Stimulated activated CD4-positive, alpha-beta T cell treated with anti-CD3 and anti-CD28 coated beads, Interleukin-2, amount 100 ng/mL, for 4 hours (primary cell): ENCODE measurements at places on chromosomes 16 and 17.

DNA sequence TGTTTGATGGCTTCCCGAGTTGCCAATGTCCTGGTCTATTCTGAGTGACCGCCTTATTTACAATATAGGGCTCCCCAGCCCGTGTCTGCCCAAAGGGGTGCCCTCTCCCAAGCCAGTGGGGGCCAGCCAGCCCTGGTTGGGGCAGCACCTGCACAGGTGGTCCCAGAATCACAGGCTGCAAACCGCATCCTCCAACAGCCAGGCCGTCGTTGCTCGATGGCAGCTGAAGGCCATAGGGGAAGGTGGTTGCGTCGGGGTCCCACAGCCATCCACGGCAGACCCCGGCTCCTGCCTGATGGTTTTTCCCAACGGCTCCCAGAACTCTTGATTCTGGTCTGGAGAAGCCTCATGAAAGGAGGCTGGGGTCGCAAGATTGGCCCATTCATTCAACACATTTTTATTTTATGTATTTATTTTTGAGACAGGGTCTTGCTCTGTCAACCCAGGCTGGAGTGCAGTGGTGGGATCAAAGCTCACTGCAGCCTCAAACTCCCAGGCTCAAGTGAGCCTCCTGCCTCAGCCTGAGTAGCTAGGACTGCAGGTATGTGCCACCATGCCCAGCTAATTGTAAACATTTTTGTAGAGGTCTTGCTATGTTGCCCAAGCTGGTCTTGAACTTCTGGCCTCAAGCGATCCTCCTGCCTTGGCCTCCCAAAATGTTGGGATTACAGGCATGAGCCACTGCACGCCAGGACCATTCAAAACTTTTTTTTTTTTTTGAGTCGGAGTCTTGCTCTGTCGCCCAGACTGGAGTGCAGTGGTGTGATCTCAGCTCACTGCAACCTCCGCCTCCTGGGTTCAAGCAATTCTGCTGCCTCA is 79.0 kb upstream of the TOB1 start:
- DNase-seq, result no peak

- no peak for DNase-seq
Measured at GRCh38 chr17:42913522-42913921, 12.9 kb downstream of the G6PC1 start.

GRCh38 chr17:50100921-50101345 is 5.8 kb downstream of the PDK2 start:
- DNase-seq, result no peak

DNA sequence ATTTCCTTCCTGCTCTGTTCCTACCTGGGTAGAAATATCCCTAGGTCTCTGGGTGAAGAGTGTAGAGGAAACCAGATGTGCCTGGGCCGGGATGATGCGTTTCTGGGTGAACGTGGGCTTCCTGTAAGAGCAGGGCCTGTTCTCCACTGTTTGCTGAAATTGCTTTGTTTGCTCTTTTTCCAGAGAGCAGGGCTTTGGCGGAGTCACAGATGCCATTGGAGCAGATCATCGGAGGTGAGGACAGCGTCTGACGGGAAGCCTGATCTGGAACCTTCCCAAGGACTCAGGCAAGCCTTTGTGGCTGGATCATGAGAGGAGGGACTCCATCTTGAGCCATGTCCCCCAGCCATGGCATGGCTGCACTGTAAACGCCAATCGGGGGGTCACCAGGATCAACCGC is 15.4 kb downstream of the DHODH start:
- no peak for DNase-seq

DNA sequence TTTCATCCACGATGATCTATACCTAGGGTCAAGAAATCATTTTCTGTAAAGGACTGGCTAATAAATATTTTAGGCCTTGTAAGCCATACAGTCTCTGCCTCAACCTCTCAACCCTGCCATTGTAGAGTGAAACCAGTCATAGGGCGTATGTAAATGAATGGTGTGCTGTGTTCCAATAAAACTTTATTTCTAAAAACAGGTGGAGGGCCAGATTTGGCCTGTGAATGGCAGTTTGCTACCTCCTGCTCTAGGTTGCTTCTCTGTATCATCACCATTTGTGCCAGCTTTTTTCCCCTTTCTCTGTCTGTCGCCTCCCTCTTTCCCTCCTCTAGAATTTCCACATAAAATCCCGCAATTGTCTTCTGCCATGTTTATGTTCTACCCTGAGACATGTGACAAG is 181.7 kb downstream of the XYLT1 start:
- DNase-seq, result no peak

DNA sequence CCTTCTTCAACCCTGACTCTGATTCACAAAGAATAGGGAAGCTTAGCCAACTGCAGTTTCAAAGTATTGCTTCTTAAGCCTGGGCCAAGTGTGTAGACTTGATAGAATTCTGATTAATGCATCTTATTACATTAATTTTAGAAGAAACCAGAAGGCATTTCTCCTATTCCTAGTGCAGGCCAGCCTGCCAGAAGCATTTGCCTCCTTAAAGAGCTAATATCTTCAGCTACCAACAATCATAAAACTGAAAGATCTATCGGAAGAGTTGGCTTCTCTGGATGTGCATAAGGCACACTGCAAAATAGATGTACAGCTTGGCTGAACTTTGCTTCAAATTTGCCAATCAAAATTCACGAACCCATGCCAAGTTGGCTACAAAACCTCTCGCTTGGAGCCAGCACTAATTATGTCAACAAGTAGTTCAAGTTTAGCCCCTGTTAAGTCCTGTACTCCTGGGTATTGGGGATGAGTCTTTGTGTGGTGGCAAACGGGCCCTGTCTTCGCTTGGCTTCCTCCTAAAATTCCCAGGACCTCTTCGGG is 717.8 kb downstream of the WWOX start:
- DNase-seq, result no peak

DNA sequence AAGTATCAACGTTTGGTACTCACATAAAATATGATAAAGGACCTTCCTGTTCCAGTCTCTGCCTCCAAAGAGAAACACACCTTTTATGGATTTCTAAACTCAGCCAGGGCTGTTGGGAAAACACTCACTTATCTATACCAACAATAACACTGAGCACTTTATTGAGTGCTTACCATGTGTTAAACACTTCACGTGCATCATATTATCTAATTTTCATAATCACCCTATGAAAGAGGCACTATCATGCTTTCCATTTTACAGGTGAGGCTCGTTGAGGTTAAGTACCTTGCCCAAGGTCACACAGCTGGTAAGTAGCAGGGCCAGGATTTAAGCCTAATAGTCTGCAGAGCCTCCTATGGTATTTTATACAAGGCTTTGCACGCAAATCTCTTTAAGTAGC is 251.5 kb upstream of the SOX9 start:
- DNase-seq, result no peak

GRCh38 chr17:78409191-78409928 is 30.9 kb downstream of the PGS1 start:
- no peak for DNase-seq

- no peak for DNase-seq
Measured at GRCh38 chr17:41478237-41478636, 2.7 kb downstream of the KRT35 start.

DNA sequence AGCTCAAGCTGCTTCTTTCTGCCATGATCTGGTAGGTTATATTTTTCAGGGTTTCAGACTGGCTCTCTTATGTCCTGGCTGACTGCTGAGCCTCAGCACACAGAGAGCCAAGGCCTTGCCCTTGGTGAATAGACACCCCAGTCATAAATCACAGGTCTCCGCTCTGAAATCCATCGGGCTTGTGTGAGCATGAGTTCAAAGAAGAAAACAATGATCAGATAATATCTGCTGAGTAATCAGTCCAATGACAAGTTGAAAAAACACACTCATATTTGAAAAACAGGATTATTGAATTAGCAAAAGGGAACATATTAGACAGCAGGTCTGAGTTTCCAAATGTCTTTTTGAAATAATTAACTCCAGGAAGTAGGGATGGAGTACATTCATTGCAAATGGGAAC is 51.1 kb upstream of the NDRG4 start:
- no peak for DNase-seq

DNA sequence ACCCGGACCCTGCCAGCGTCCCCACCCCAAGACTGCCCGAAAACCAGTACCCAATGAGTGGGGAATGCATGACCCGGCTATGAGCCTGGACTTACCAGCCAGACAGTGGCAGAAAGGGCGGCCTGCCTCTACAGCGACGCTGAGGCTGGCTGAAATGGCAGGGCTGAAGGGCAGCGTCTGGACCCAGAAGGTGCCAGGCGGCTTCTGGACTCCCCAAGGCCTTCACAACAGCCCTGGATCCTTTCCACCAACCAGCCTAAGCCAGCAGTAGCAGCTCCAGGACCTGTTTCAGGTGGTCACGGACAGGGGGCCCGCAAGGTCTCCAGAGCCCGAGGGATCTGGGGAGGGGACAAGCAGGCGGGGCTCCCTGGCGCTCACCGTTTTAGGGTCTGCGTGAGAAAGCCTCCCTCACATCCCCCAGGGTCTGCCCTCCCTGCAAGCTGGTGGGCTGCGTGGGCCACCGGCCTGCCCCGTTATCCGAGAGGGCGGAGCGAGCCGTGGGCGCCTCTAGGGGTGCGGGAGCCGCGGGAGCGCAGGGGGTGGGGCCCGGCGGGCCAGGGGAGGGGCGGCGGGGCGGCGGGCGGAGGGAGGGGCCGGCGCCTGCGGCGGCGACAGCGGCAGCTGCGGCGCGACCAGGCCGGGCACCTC is at the start of gene RIPOR1:
Gene RIPOR1 (plus strand): TSS at position 608 of the 648 bp plus-strand sequence. CDS start 9,618 bp downstream, outside the sequence.
- no peak for DNase-seq

- no peak for DNase-seq
Measured at GRCh38 chr17:55304171-55304859, 39.6 kb downstream of the HLF start.

GRCh38 chr17:77872714-77873499 is 85.6 kb upstream of the TNRC6C start:
- no peak for DNase-seq

DNA sequence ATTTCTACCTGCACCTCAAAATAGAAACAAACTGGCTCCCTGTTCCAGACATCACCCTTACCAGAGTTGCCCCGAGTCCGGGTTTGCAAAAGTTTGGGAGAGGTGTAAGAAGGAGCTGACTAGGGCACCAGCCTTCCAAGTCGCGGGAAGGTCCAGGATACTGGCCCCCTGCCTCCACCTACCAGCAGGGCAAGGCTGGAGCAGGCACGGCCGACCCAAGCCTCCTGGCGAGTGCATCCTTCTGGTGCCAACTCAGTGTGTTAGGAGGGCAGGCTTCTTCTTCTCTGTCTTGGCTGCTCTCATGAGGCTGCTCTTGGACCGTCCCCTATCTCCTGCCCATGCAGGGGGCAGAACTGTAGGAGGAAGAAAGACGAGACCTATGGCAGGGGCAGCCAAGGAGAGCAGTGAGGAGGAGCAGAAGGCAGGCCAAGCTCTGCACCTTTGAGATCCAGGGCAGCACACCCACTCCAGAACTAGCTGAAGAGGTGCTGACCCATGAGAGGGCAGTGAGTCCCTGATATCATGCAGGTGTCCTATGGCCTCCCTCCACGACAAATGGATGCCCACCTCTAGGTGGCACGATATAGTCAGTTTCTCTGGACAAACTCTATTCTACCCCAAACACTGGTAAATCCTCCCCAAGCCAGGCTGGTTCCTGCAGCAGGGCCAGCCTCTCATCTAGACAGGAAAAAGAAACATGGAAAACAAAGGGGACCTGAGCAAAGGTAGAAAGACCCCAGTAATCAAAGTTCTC is 54.4 kb downstream of the CYTH1 start:
- DNase-seq, result no peak

DNA sequence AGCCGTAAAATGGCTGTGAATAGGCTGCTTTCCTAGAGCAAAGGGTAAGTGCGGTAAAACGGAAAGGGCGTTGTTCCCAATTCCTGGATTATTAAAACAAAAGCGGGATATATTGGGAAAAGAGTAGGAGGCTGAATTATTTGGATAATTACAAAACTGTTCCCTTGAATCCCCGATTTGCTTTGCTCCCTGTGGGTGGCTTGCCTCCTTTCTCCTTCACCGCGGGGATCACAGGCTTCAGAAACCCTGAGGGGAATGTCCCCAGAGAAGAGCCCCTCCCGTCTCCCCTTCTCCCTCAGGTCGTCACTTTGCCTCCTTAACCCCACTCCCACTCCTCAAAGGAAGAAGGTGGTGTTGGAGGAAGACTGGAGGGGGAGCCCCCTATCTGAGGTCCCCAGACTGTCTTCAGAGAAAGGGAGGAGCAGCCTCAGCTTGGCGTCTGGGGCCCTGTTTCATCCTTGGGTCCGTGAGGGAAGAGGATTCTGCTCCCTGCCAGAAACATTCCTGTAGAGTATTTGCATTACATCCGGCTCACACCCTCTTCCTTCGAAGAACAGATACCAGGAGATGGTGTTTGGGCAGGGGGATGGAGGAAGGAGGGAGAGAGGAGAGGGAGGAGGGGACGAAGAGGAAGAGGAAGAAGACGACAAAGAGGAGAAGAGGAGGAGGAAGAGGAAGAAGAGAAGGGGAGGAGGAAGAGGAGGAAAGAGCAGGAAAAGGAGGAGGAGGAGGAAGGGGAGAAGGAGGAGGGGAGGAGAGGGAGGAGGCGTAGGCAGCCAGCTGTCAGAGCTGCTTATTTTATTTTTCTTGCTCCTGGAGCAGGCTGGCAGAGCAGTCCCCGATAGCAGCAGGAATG is 31.8 kb downstream of the MRM1 start:
- no peak for DNase-seq

DNA sequence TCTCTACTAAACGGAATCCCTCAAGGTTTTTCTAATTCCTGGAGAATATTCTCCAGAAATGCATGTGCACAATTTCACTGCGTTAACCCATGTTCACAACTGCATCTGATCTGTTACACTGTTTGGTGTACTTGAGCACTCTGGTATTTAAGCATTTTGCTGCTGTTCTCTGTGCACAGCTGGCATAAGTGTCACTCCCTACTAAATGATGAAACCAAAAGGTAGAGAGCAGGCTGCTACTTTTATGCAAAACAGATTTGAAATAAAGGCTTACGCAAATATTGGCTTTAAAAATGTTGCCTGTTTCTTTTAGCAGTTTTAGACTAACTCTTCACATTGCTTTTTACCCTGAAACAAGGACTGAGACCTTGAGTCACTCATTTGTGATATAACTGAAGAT is 41.7 kb downstream of the ESRP2 start:
- no peak for DNase-seq

GRCh38 chr17:42548993-42549755 is 3.5 kb upstream of the HSD17B1 start:
- no peak for DNase-seq

DNA sequence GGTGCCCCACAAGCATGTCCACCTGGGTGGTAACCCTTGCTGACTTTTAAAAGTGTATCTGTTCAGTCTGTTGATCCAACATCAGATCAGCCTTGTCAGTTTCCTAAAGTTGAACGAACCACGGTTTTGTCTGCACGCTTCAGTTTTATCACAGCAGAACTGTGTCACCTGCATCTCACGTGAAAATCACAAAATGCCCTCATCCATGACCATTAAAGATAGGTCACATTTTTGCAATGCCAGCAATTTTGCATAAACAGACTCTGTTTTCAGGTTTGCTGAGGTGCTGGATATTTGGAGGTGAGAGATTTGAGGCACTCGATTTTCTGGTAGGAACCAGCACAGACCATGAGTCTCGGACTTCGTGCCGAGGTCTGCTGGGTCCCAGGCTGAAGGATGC is 3.0 kb downstream of the METRNL start:
- no peak for DNase-seq
